ENCODE measurements at places on chromosomes 7 and 10.

DNA sequence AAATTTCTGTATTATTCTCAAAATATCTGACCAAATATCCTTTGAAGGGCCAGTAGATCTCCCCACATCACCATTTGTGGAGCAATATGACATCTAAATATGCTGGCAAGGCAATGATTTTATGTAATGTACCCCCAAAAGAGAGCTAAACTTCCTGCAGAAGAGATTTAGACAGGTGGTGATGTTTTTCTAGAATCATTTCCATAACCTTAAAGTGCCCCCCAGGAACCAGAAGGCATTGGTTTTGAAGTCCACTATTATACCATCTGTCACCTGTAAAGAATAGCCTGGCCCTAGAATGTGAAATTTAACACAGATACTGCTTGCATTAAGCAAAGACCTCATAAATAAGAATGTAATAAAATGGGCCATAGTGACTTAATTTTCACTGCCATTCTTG, 77.9 kb upstream of the ABLIM1 start:
- no peak for DNase-seq

DNA sequence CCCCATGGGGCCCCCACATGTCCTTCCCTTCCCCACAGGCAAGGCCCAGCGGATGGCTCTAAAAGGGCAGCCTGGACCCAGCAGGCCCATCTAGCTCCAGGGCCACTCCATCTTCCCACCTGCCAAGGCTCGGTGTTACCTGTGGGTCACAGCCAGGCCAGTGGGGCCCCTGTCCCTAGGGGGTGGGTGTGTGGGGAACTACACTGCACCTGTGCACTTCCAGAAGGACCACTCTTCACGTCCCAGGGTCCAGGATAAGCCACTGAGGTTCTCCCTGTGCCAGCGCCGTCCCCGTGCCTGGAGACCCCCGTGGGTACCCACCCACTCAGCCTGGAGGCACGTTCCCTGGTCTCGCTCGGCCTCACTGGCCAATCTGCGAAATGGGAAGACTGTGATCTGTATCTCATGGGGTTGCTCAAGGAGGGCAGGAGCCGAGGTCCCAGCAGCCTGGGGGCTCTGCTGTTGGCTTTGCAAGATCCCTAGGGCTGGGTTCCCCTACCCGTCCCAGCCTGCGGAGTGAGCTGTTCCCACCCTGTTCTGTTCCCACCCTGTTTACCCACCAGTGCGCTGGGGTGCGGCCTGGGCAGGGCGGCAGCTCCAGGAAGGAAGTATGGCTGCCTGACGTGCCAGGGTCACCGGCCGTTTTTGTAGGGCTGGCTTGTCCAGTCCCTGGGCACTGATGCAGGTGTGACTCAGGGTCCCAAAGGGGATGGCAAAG, 4.6 kb downstream of the PWWP2B start:
- DNase-seq = no peak

DNA sequence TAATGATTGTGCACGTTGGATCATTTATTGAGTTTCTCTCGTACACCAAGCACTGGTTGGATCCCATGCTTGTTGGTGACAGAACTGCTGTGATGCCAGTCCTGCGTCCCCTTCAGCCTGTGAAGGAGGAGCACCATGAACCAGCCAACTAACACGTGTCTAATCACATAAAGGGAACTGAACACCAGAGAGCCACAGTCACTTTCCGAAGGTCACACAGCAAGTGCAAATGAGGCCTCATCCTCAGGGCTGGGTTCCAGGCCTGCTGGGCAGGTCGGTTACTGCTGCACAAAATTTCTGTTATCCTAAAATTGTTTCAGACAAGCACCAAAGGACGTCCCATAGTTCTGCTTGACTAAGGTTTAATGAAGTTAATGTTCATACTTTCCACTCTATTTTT, 332.0 kb upstream of the ZNF32 start:
- no peak for DNase-seq

DNA sequence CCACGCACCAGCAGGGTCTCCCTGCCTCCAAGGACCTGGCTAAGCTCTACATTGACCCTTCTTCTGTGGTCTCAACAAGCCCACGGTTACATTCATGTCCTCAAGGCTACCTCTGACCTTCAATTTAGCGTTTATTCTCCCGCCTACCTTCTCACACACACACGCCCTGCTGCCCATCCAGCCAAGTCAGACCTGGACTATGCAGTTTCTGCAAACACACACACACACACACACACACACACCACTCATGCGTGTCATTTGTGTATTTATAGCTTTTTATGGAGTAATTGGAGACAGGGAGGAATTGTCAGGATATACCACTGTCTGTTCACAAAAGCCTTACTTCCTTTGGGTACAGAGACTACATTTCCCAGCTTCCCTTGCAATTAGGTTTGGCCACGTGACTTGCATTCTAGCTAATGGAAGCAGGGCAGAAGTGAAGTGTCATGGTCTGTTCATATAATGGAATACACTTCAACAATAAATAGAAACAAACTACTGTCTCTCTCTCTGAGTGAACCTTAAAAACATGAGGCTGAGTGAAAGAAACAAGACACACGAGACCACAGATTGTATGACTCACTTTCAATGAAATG, 53.8 kb upstream of the CPXM2 start:
- no peak for DNase-seq

DNA sequence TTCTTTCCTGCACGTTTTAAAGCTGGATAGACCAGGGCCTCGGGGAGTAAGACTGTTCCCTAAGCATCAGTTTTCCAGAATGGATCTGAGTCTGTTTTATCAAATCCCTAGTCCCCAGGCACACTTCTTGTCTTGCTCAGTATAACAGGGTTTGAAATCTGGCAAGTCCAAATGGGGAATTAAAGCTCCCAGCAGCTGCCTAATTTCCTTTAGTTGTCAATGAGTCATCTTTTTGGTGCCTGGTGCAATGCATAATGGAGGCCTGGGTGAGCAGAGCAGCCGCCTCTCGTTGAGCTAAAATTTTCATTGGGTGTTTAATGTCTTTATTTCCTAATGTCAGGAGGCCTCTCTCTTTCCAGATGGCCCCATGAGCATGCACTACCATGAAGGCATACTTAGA, 87.9 kb downstream of the STRA8 start:
- no peak for DNase-seq
